ENCODE measurements at places on chromosomes 4 and X.

DNA sequence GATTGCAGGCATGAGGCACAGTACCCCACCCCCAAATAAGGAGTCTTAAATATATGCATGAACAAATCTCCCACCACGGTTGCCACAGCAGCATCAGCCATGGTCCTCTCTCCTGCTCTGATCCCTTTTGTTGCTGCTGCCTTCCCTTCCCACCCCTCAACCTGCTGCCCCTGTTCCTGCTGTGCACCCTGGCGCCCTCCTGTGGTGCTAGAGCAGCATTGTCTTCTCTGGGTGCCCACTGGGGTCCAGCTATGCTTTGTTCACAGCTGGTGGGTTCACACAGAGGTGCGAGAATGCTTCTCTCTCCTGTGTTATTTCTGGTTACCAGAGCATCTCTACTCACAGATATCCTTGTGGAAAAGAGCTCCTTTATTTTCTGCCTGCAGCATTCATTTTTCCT is 116.2 kb downstream of the GATB start:
- no peak for DNase-seq

DNA sequence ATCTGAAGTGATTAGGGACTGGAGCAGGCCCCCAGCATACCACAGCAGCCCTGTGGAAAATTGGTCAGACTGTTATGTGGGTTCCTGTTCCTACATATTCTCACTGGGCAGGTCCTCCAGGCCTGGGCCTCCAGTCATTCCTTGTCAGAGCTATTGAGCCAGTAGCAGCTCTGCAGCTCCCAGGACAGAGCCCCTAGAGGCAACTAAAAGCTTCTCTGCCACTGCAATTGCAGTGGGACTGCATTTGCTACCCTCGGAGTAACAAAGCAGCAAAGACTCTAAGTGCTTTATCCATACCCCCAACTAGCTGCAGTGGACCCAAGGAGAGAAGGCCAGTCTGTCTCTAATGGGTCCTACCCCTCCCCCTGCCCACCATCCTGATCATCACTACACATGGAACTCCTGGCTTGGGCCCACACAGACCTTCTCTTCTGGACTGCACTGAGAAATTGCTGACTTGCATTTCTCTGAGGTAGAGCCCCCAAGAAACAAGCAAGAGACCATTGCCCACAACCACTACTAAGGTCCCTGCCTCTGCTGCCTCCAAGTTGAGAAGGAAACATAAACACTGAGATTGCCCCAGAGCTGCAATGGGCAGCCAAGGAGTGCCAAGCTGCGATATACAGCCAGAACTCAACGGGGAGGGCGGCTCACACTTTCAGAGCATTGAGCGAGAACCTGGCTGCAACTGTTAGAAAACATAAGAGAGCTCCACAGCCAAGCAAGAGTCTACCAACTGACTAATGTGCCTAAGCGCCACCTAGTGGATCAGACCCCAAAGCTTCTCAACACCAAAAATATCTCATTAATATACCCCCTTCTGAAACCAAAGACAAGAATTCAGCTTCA is 738.7 kb upstream of the NDST4 start:
- no peak for DNase-seq

GRCh38 chr4:141463678-141464077 is 172.7 kb upstream of the IL15 start:
- DNase-seq = no peak

- no peak for DNase-seq
These were observed 213.6 kb downstream of the CBLL2 start for GRCh38 chrX:22486296-22486695.

- DNase-seq = no peak
These were observed 529.6 kb upstream of the IGFBP7 start for GRCh38 chr4:57639561-57640382.

DNA sequence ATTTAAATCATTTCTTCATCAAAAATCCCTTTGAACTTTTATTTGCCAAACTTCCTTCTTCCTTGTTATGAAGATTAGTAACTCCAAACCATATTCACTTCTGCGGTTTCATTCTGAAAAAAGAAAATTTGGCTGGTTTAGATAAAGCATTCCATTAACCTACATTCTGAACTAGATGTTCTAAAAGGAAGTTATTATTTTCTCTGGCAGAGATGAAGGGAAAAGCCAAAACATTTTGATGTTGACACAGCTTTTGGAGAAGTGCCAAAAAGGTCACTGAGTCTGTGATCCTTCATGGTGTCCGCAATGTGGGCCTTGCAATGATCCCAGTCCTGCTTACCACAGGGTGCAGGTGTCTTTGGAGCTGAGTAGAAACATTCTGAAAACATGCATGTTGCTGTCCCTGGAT is 36.0 kb downstream of the CXCL8 start:
- DNase-seq = no peak

DNA sequence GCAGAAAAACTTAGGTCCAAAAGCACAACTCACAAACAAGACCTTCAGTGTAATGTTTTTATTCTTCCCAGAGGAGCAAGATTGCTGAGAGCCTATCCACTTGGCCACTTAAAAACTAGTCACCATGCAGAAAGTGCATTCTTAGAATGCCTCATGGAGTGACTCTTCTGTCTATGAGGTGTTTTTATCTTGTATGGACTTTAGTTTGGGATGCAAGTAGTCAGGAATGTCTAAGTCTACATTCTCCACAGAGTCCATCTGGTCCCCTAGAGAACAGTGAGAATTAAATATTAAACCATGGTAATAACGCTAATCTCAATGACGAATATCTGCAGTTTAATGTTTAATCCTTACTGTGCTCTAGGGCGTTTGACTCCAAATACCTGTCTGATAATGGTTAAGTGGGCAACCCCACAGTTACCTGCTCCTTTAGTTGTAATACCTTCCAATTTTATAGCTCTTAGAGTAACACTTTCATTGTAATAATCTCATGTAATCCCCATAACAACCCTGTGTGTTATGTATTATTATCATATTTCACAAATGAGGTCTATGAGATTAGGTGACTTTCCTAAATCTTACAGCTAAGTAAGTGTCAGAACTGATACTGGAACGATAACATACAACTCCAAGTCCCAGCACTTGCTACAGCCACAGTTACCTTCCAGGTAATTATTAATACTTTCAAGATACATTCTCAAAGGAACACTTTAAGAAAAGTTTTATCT is 235.6 kb upstream of the JADE1 start:
- no peak for DNase-seq

Data from CD4-positive, alpha-beta T cell (primary cell).